Non-pigmented ciliary epithelial cell (primary cell): ENCODE measurements at places on chromosomes 16 and 17.

DNA sequence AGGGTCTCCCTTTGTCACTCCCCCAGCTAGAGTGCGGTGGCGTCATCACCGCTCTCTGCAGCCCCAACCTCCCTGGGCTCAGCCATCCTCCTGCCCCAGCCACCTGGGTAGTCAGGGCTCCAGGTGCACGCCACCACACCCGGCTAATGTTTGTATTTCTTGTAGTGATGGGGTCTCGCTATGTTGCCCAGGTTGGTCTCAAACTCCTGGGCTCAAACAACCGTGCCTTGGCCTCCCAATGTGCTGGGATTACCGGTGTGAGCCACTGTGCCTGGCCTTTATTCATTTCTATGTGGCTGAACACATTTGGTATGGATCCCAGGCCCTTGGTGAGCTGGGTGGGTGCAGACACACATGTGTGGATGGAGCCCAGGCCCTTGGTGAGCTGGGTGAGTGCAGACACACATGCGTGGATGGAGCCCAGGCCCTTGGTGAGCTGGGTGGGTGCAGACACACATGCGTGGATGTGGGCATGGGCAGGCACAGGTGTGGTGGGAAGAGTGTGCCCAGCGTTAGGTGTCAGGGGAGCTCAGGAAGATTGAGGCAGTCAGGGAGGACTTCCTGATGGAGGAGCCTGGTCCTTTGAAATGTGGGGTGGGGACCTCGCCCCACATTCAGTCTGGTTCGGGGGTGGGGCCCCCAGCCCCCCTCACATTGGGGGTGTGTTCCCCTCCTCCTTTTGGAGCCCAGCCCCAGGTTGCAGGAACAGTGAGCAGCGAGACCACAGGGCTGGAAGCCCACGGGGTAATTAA lies 37.1 kb downstream of the SOX8 start:
- DNase-seq = no peak

DNA sequence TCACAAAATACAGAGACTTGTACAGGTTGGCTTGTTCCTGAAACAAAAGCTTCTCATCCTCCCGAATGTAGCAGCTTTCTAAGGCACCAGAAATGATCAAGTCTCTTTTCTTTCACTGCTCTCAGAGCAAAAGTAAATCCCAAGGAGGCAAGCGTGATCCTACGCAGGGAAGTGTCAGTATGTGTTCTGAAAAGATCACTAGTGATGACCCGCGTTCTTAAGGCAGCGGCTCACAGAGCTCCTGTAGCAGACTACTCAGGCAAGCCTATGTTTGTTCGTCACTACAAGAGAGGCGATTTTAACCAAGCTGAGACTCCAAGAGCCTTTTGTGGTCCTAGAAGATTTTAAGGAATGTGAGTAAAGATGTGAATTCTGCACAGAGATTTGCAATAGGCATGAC lies 34.5 kb downstream of the WIPI1 start:
- no peak for DNase-seq

DNA sequence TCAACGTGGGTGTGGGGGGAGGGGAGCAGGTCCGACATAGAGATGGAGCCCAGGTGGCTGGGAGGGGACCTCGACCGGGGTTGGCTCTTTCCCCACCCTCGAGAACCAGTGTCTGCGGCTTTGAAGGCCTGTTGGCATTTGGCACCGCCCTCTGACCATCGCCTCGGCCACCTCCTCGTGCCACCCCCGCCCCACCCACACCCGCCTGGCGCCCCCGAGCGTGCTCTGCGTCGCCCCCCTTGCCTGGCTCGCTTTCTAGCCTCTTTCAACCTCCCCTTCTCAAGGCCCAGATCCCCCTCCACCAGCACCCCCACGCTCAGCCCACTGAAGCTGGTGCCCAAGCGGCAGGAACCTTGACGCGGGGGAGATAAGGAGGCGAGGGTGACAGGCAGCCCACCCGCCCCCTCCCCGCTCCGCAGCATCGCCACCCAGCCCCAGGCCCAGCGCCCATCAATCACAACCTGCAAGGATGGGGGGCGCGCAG lies 619 bp downstream of the CACNB1 start:
- no peak for DNase-seq

GRCh38 chr16:4487955-4488498 lies 11.8 kb downstream of the HMOX2 start:
- DNase-seq = no peak

GRCh38 chr17:47117386-47117785 lies 71.7 kb downstream of the CDC27 start:
- DNase-seq = no peak

GRCh38 chr16:2473999-2474876 lies 689 bp upstream of the TBC1D24 start:
- DNase-seq = no peak

DNA sequence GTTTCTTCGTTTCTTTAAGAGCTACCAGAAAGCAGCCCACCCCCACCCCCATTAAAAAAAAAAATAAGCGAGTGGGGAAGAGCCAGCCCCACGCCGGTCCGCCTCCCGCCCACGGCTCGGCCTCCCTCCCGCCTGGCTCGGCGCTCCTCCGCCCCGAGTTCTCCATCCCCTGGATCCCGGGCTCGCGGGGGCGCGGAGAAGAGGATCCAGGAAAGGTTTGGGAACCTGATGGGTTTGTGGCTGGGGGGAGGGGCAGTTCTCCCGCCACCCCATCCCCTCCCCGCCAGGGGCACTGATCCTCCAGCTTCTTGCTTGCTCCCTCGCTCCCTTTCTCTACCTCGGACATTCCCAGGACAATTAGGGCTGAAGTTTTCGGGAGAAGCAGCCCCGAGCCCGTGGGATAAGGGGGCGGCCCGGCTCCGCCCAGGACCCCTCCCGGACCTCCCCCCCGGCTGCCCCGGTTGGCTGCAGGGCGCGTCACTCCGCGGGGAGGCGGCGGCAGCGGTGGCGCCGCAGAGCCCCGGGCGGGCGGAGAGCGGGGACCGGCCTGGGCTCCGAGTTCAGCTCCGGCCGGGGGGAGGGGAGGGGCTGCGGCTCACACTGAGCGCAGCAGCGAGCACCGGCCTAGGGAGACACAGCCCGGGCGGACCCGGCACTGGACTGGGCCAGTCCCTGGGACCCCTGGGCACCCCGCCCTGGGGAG lies 1.0 kb upstream of the SALL1 start:
- no peak for DNase-seq

GRCh38 chr16:3762107-3762750 lies 44.9 kb upstream of the TRAP1 start:
- DNase-seq = no peak

- no peak for DNase-seq
These were observed 30.6 kb downstream of the MYO18A start for GRCh38 chr17:29149431-29150064.

- no peak for DNase-seq
These were observed 4.3 kb downstream of the BANP start for GRCh38 chr16:87955302-87956097.

- DNase-seq = no peak
These were observed 162.6 kb upstream of the PLCG2 start for GRCh38 chr16:81616321-81617020.

- DNase-seq = no peak
These were observed 44.4 kb downstream of the NOS2 start for GRCh38 chr17:27755706-27756466.

DNA sequence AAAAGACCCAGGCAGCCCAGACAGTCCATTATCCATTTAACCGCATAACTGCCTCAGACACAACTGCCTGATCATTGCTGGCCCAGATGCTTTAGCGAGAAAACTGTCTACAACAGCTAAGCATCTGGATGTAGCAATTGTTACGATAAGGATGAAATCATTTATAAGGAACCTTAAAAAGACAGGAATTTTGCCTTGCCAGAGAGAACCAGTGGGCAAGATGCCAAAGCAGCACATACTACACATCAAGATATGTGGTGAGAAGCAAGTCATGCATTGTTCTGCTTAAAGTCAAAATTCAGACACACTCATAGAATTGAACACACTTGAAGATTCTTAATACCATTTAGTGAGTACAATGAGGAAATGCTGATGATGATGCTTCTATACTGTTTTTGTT lies 1525.3 kb downstream of the CDH8 start:
- no peak for DNase-seq

GRCh38 chr17:74326506-74326905 lies 480 bp downstream of the KIF19 start:
- no peak for DNase-seq

DNA sequence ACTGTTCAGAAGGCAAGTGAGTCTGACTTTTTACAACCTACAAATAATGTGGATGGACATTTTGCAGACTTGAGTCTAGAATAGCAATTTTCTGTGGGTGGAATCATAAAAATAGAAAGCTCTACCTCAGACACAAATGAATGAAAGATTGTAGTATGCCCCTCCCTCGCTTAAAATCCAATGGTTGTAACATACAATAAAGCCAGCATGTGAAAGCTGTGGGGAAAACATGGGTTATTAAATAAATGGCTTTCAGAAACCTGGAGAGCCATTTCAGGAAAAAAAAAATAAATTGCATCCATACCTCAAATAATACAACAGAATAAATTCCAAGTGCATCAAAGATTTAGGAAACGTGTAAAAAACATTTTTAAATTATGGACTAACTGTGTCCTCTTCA lies 123.1 kb upstream of the MON1B start:
- DNase-seq = no peak

- no peak for DNase-seq
These were observed 28.4 kb upstream of the MAP3K14 start for GRCh38 chr17:45345246-45345553.

- no peak for DNase-seq
These were observed 15.0 kb downstream of the GNA13 start for GRCh38 chr17:65041518-65041917.

- no peak for DNase-seq
These were observed 5.5 kb downstream of the IGFBP4 start for GRCh38 chr17:40448639-40449261.

DNA sequence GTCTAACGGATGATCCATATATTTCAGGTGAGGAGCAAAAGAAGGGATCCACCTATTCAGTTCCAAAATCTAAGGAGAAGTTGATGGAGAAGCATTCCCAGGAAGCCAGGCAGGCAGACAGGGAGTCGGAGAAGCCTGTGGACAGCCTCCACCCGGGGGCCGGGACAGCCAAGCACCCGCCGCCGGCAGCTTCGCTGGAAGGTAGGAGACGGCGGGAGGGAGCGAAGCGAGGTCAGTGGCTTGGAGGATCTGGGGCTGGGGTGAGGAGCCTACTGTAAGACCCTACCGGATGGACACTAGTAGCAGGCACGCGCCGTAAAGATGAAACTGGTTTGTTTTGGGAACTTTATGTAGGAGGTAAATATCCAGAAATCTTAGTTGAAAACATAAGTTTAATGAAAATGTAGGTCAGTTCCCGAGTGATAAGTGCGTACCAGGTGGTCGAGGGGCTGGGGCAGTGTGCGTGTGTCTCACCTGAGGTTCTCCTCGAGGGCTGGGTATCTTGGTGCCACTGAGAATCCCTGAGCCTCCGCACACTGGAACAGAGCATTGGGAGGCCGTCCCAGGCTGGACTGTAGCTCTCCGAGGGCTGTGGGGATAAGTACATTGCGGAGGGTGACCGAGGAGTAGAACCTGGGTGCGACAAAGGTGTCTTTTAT lies 714 bp downstream of the SPATA33 start:
- no peak for DNase-seq

- no peak for DNase-seq
These were observed 3.4 kb downstream of the TMEM11 start for GRCh38 chr17:21210411-21211076.

GRCh38 chr16:69363281-69363717 lies 11.7 kb upstream of the TMED6 start:
- DNase-seq = no peak

GRCh38 chr17:29589524-29590410 lies at the start of gene GIT1:
TSS of gene GIT1 (minus strand) at chr17:29589648. CDS start at chr17:29589378, 270 bp downstream.
- no peak for DNase-seq

DNA sequence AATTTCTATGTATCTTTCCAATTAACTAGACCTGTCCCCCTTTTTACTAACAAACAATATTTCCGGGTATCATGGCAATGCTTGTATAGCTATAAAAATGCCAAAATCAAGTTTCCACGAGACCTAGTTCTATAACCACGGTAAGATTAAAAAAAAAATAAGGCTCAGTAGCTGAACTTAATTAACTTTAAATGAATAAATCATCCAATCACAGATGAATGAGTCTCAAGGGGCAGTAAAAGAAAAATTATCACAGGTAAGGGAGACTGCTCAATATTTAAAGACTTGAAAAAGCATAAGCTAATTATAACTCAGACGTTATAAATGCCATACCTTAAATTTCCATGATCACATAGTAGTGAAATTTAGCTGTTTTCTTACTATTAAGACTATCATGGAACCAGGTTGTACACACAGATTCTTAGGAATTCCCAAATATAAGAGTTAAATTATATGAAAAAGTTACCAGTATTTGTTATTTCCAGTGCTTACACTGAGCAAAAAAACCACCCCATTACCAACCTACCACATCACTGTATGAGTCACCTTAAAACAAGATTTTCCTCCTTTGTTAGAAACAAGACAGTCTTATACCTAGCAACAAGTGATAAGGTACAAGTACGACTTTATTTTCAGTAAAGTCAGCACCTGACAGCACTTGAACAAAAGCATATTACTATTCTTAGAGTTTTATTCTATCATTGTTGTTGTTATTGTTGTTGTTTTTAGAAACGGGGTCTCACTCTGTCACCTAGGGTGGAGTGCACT lies 20.6 kb downstream of the SSH2 start:
- no peak for DNase-seq

- DNase-seq = no peak
These were observed 1.4 kb downstream of the THUMPD1 start for GRCh38 chr16:20740007-20740883.

DNA sequence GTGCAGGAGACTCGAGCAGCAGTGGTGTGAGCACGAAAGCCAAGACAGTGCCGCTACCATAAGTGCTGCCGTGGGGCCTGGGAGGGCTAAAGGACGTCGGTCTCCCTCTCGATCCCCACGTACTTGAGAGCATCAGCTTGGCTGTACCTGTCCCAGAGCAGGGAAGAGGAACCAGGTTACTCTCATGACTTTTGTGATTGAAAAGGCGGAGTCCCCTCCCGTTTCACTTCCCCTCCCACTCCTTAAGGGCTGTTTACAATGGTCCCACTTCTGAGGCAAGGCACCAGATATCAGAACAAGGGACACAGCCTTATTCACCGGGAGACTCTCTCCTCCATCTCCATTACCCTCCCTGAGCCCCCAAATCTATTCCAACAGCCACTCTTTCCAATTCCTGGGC lies 20.1 kb downstream of the CNTNAP1 start:
- no peak for DNase-seq

GRCh38 chr16:67446968-67447507 lies 16.1 kb downstream of the HSD11B2 start:
- no peak for DNase-seq

DNA sequence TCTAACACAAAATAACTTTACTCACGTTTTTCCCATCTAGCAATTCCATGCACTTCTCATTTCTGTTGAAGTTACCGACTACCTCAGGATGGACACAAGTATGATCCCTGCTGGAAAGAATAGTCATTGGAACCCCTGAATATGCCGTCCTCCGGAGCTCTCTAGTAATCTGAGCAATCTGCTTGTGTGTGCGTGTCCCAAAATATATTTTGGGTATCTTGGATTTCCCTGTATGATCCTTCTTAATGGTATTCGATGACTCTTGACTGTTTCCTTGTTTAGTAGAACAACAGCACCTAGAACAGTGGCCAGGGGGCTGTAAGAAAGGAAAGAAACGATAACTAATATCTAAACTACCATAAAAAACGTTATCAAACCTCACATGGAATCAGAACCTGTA lies 54.9 kb downstream of the BRIP1 start:
- DNase-seq = no peak

GRCh38 chr16:50821586-50821985 lies 79.7 kb downstream of the CYLD start:
- no peak for DNase-seq
